GM23338 (cell line): ENCODE measurements at places on chromosomes 5 and 9. TPM values are rescaled to one million over a fixed set of nuclear protein-coding genes. Genes with fewer than 3 reads are reported as not detected.

The BARHL1 gene
- total RNA-seq, result not detected in 2 replicates

The ABO gene
- total RNA-seq, result 0.16 and 0.28 TPM in 2 replicates

The UBLCP1 gene
- total RNA-seq, result 45.0 and 47.6 TPM in 2 replicates

The FAM240B gene
- total RNA-seq, result not detected in 2 replicates

The SAXO1 gene
- not detected in 2 replicates for total RNA-seq

The CORO2A gene
- 26.9 and 27.6 TPM in 2 replicates for total RNA-seq

The ADGRD2 gene
- total RNA-seq, result 0.45 TPM in 1 of 2 replicates, not detected in the other

DNA sequence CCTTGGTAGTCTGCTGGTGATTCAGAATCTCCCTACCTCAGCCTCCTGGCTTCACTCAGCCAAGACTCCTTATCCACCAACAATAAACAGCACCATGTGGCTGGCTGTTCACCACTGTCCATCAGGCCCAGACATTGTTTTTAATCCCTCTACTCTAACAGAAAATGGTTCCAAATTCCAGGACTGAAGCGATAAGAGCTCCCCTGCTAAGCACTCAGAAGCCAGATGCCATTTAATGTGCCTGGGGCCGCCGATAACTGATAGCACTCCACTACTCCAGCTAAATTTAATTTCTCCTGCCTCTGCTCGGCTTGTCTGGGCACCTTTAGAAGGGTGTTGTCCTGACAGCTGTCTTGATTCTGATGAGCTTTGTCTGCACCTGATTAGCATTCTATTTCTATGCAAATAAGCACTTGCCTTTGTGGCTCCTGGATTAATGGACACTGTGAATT, 47.1 kb downstream of the ZNF622 start:
- H3K27me3 ChIP-seq, result no peaks in the 10 kb centered on the region
- DNase-seq, result no peak
- H3K4me1 ChIP-seq, result peaks cover 12% of the 10 kb centered on the region

GRCh38 chr5:177595026-177595585, 3.1 kb downstream of the TMED9 start:
- H3K4me1 ChIP-seq, result peaks cover 4% of the 10 kb centered on the region; the same call in 1 of the 2 replicates
- no peak for DNase-seq
- no peak overlapping the region for H3K27ac ChIP-seq
- no peak overlapping the region for H3K4me3 ChIP-seq
- H3K27me3 ChIP-seq, result 0 out of 2 replicates have a peak, but pooled peaks cover 5% of the 10 kb centered on the region
- peaks cover 16% of the 10 kb centered on the region for H3K36me3 ChIP-seq

GRCh38 chr9:79858508-79858907, 286.7 kb downstream of the TLE4 start:
- no peaks in the 10 kb centered on the region for H3K27me3 ChIP-seq
- no peak overlapping the region for H3K27ac ChIP-seq
- DNase-seq, result no peak
- H3K36me3 ChIP-seq, result no peaks in the 10 kb centered on the region
- no peaks in the 10 kb centered on the region for H3K4me1 ChIP-seq
- H3K4me3 ChIP-seq, result no peak overlapping the region

DNA sequence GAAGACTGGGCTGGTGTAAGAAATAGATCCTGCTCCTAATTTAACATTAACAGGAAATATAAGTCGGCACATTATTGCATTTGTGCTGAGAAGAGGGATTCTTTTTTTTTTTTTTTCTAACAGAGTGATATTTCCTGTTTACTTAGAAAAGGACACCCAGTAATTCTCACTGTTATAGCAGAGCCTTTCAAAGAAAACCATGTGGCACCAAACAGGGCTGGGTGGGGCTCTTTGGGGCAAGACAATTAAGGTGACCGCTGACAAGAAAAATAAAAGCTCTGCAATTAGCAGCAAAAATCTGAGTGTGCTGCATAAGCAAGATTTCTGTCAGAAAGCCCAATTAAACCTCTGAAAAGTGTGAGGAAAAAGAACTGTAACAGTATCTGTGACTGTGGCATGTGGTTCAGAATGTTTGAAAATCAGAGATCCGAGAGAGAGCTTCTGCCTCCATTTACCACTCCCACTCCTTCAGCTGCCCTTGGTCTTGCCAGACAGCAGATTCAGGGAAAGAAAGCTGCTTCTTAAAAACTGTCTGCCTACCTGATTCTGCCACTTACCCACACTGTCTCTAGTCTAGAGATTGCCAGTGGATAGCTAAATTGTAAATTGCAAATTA, 77.1 kb upstream of the IQGAP2 start:
- no peak for DNase-seq
- no peaks in the 10 kb centered on the region for H3K36me3 ChIP-seq
- no peaks in the 10 kb centered on the region for H3K27me3 ChIP-seq

DNA sequence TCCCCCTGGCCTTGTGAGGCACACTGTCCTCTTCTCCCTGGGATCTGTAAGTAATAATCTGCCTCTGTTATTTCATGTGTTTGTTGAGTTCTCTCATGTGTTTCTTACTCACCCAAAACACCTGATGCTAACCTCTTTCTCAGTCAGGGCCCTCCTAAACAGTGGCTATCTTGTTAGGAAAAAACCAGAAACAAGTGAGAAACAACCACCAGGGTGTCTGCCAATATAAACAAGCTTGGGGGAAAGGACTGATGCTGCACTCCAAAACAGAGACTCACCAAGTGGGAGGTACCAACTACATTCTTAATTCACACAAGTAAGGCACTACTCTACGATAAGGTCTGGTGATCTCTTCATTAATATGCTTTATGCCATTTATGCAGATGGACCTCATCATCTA, 564.4 kb downstream of the SEMA5A start:
- no peaks in the 10 kb centered on the region for H3K27me3 ChIP-seq
- no peaks in the 10 kb centered on the region for H3K4me1 ChIP-seq
- H3K27ac ChIP-seq, result no peak overlapping the region
- no peaks in the 10 kb centered on the region for H3K36me3 ChIP-seq

GRCh38 chr9:111945216-111945615, 48.6 kb downstream of the UGCG start:
- no peak overlapping the region for H3K4me3 ChIP-seq
- H3K27me3 ChIP-seq, result no peaks in the 10 kb centered on the region
- H3K27ac ChIP-seq, result no peak overlapping the region
- DNase-seq, result no peak

- no peak for DNase-seq
- no peaks in the 10 kb centered on the region for H3K4me1 ChIP-seq
- no peak overlapping the region for H3K4me3 ChIP-seq
- H3K27me3 ChIP-seq, result no peaks in the 10 kb centered on the region
Observed at GRCh38 chr5:6596388-6596787, 36.5 kb downstream of the NSUN2 start.

DNA sequence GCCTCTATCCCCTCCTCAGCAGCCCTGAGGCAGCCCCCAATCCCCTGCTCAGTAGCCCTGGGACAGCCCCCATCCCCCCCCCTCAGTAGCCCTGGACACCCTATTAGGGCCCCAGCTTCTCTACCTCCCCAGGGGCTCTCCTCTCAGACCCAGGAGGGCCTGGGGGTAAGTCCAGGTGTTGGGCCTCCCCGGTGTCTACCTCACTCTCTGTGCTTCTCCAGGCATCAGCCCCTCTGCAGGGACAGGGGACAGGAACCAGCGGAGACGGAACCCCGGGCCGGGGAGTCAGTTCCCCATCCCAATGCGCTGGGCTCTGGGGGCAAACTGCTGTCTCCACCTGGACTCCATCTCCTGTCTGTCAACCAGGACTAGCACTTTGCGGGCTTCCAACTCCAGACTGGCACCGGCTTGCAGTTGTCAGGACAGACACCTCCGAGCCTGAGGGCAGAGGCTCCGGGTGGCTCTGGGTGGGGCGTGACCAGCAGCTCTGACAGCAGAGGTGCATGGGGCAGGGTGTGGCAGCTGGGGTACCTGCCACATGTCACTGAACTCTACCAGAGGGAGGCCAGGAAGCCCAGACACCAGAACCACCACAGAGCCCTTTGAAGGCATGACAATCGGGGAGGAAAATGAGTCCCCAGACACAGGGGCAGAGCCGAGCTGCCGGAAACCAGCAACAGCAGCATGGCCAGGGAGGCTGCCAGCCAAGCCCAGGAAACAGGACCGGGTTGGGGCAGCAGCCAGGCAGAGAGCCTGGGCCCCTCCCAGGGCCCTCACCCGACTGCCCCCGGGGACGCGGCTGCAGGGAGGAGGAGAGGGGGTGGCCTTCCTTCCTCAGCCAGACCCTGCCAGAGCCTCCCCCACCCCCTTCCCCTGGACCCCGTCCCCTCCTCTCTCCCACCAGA, 17.7 kb upstream of the UBAC1 start:
- H3K4me3 ChIP-seq, result no peak overlapping the region
- no peaks in the 10 kb centered on the region for H3K27me3 ChIP-seq
- no peaks in the 10 kb centered on the region for H3K4me1 ChIP-seq
- H3K36me3 ChIP-seq, result no peaks in the 10 kb centered on the region
- no peak overlapping the region for H3K27ac ChIP-seq

- DNase-seq, result no peak
- H3K36me3 ChIP-seq, result no peaks in the 10 kb centered on the region
- no peak overlapping the region for H3K4me3 ChIP-seq
- H3K27me3 ChIP-seq, result no peaks in the 10 kb centered on the region
Observed at GRCh38 chr9:11892401-11892800, 800.8 kb upstream of the TYRP1 start.

DNA sequence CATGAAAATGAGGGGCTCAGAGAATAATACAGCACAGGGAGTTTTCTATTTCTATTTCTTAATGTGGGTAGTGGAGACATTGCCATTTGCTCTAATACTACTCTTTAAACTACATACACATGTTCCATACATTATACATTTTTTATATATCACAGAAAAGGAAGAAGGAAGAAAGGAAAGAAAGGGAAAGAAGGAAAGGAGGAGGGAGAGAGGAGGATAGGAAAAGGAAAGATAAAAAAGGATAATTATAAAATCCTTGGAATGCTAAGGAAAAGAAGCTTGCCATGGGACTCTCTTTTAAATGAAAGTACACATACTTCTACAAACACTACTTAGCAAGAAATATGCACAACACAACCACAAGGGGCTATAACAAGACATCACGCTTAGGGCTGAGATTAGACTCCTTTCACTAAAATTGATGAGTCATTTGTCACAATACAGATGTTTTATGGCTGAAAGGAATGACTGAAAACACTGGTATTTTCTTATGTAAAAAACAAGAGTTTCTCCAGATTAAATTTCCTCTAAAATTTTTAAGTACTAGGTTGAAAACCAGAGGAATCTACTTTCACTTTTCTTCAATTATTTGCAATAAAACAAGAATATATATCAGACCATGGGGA, 219.8 kb downstream of the ARL15 start:
- DNase-seq, result peak; percentile 27
- no peaks in the 10 kb centered on the region for H3K36me3 ChIP-seq
- no peak overlapping the region for H3K4me3 ChIP-seq
- H3K27me3 ChIP-seq, result no peaks in the 10 kb centered on the region

DNA sequence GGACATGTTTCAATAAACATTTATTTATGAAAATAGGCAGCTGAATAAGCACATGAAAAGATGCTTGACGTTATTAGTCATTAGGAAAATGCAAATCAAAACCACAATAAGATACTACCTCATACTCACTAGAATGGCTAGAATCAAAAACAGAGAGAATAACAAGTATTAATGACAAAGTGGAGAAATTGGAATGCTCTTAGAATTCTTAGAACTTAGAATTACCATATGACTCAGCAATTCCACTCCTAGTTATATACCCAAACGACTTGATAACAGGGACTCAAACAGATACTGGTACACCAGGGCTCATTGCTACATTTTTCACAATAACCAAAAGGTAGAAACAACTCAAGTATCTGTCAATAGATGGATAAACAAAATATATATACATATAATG, 15.1 kb upstream of the TRIM36 start:
- peaks cover 6% of the 10 kb centered on the region for H3K4me1 ChIP-seq
- H3K4me3 ChIP-seq, result no peak overlapping the region
- no peak for DNase-seq

DNA sequence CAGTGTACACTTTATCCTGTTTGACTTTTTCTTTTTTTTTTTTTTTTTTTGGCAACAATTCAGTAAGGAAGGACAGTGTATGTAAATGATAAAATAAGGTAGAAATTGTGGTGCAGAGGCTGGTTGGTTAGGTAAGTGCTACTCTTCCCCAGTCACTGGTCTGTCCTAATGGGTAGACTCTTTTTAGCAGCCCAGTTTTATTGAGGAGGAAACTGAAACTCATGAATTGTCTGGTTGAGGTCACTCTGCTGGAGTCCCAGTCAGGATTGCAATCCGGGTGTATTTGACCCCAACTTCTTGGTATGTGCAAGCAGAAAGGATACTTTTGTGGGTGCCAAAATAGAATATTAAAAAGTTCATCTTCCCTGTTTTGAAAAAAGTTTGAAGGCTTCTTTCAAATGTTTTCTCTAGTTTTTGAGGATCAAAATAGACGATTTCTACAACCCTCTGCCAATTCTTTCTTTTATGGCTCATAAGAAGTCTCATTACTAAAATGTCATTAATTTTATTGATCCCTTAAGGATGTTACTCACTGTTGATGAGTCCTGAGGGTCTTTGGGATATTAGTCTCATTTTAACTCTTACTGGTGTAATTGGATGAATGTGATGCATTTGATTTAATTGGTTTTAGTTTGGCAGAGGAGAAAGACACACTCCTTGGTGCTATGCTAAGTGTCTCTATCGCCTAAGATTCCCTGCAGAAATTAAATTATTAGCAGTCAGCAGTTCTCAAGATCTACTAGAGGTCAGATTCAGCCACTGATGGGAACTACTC, 171.9 kb downstream of the KDM4C start:
- H3K27ac ChIP-seq, result no peak overlapping the region
- H3K27me3 ChIP-seq, result no peaks in the 10 kb centered on the region
- 0 out of 2 replicates have a peak, but pooled peaks cover 3% of the 10 kb centered on the region for H3K4me1 ChIP-seq
- H3K36me3 ChIP-seq, result no peaks in the 10 kb centered on the region
- H3K4me3 ChIP-seq, result no peak overlapping the region

DNA sequence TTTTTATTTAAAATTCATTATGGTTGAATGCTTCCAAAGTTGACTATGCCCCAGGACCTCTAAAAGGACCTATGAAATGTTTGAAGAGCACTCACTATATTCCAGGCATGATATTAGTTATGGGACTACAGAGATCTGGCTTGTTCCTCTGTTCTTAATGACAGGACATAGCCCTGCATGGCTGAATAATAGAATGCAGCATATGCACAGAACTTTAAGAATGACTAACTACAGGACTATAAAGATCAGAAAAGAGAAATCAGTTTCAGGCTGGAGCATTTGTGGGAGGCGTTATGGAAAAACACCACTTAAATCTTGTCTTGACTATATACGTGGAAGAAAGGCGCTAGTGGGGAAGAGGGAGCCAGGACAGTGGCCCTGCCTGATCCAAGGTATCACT, 239.2 kb downstream of the DOCK8 start:
- no peaks in the 10 kb centered on the region for H3K4me1 ChIP-seq
- H3K27ac ChIP-seq, result no peak overlapping the region
- no peak overlapping the region for H3K4me3 ChIP-seq
- DNase-seq, result no peak
